Stimulated activated CD8-positive, alpha-beta memory T cell treated with anti-CD3 and anti-CD28 coated beads, Interleukin-4, amount 100 ng/mL, for 1 hour (primary cell): ENCODE measurements at places on chromosomes 5 and 9.

- no peak for DNase-seq
Observed at GRCh38 chr5:10288592-10289219, 19.0 kb downstream of the CMBL start.

- DNase-seq: no peak
Observed at GRCh38 chr5:123112196-123112595, 23.2 kb downstream of the PRDM6 start.

GRCh38 chr5:32018476-32019436 is 155.4 kb downstream of the GOLPH3 start:
- no peak for DNase-seq

DNA sequence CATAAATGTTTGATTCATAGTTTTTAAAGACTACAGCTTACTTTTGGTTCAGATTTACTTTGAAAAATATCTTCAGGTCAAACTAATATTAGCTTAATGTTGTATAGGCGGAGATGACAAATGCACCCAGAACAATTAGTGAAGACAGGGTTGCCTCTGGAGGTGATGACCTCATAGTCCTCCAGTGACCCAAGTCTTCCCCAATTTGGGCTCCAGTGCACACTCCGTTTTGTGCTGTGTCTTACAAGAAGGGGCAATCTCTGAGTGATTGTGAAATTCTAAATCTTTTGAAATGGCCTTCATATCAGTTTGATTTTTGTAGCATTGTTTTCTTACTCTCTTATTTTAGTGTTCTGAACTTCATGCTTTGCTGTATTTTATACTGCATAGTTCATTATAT is 57.6 kb downstream of the DENND4C start:
- DNase-seq: no peak

DNA sequence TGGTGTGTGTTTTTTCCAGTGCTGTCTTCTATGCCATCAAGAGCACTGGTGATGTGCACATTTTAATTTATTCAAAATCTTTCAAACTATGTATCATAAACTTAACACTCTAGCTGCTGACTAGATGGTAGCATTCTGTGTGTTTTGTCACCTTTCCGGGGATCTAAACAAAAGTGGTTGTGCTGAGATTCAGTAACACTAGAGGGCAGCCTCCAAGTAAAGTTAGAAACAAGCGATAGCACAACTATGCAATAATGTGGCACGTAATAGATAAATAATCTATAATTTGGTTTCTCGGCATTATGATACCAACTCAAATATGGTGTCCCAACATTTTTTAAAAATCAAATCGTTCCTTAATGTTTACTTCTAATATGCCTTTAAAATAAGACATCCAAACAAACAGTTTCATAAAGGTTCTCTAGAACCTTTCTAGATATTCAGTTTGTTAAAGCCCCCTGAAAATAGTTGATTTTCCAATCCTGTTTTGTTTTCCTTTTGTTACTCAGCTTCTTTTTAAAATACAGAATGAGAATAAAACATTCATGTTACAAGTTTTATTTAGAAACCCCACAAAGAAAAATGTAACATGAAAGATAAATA is 16.9 kb downstream of the SEMA6A start:
- DNase-seq: no peak

GRCh38 chr5:57317341-57317740 is 143.5 kb downstream of the GPBP1 start:
- no peak for DNase-seq

DNA sequence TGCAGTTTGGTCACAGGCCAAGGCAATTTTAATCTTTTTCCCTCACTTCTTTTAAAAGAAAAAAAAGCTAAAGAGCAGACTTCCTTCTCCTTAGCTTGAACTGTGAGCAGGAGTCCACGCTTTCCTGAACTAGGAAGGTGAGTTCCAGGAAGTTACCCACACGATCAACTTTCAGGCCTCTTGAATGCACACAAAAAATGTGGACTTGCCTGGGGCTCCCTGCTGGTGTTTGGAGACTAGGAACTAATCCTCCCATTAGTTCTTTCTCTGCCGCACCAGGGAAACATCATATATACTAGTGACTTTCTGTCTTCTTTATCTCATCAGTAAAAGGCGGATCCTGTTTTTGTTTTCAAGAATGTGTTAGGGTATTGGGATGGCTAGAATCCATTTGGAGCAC is 240.0 kb downstream of the GOLPH3 start:
- DNase-seq: no peak

DNA sequence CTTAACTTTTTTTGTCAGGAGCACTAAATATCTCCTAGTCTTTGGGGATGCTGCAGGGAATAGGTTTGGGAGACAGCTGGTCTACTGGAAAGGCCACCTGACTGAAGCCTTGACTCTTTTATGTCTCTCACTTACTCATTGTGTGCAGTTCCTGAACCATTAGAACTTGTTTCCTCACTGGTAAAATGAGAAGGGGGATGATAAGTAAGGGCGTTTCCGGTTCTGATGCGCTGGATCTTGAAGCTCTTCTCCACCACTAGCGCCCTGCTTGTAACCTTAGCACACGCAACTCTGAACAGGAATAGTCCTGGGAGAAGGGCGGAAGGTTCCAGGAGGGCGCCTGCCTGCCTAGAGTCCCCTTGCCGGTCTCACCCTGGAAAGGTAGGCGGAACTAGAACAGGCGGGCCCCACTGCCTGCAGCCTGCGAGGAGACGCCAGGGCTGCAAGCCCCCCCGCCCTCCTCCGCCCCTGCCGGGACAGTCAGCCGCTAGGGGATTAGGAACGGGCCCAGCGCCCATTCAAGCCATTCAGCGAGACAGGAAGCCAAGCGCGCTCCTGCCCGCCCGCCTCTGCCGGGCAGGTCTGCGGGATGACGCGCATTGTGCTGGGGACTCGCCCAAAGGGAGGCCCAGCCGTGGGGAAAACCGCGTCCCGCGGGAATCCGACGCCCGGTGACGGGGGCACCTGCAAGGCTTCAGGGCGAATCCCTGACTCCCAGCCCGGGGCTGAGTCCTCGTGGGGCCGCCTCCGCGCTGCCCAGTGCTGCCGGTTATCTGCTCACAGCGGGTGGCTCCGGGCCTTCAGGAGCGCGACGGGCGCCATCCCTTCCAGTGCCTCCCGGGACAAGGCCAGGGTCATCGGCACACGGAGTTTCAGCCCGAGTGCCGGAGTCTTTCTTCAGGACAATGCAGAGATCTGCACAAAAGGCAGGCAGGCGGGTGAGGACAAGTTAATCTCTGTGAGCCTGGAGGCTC is 44.0 kb upstream of the XPA start:
- DNase-seq: no peak

- DNase-seq: no peak
Observed at GRCh38 chr9:32554107-32554506, 1.7 kb upstream of the TOPORS start.

DNA sequence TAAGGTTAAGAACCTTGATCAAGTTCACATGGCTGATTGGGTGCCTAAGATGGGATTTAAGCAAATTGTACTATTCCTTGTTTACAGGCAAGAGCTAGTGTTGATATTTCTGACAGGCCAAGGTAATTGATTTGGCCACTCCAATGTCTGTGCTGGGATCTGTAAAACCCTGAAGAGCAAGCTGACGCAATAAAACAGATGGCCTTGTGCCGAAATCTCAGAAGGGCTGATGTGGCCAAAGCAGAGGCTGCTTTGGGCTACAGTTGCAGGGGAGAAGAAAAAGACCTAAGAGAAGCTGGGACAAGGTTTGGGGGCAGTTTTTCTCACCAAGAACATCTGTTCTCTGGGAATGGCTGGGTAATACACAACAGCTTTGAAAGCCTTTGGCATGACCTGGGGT is 463.2 kb upstream of the ZNF608 start:
- no peak for DNase-seq

DNA sequence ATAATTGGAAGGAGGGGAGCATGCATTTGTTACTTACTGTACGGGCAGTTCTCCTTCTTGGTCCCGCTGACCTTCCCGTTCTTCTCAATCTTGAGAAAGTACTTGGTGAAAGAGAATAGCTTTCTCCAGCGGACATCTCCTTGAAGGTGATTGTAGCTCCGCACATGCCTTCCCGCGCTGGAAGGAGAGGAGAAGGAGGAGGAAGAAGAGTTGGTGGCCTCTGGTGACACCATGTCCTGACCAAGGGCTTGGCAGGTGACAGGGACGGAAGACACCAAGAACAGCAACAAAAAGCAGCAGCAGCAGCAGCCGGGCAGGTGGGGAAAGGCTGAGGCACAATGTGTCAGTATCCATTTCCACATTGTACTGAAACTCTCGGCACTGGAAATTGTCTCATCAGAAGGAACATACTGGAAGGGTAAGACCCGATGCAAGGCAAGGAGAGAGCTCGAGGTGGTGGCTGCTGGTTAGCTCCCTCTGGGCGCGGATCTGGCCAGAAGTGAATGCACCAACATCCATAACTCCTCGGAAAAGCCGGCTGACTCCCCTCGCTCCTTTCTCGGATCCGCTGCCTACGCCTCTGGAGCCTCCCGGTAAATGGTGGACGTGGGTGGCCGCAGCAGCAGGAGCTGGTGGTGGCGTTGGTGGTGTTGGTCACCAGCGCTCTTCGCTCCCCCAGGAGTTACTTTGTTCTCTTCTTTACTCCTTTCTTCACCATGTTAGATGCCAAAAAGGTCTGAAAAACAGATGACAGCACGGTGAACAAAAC is 715 bp downstream of the FGF10 start:
- DNase-seq: no peak

GRCh38 chr5:121748686-121749085 is 103.0 kb upstream of the FTMT start:
- no peak for DNase-seq

DNA sequence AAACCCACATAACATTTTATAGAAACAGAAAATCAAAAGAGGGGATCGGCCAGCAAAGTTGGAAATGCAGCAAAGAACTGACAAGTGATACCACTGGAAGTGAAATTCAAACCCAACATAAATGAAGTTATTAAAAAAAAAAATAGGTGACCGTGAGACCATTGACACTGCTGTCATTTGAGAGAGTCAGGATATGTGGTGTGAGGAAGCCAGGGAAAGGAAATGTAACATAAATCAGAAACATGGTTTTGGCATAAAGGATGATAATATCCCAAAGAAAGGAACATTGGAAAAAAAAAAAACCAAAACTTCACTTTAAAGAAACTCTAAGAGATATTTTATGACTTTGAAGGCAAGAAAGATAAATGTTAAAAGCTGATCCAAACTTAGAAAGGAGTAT is 312.4 kb upstream of the PIK3R1 start:
- no peak for DNase-seq

- DNase-seq: no peak
Observed at GRCh38 chr5:82347201-82347865, 69.2 kb upstream of the RPS23 start.

- DNase-seq: no peak
Observed at GRCh38 chr5:176716320-176716719, 69.0 kb downstream of the TSPAN17 start.

DNA sequence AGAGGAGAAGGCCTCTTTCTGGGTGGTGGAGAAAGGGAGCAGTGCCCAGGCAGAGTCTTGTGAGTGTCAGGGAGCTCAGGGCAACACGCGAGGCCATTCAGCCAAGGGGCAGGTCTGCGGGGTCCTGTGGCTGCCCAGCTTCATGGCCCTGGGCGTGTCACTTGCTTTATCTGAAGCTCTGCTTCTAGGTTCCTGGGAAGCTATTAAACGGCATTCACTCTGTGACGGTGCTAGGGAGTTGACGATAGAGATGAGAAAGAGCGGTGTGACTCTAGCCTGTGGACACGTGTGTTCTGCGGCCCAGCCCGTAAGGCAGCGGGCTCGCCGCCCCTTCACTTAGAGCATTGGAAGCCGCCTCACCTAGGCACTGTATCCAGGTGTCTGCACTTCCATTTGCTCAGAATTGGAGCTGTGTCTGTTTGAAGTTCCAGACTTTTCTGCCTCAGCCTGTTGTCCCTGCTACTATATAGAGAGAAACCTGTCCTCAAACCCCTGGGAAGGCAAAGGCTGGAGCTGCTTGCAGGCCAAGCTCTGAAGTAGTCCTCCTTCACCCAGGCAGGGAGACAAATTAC is 88.3 kb downstream of the PHF2 start:
- no peak for DNase-seq

GRCh38 chr9:8799206-8799605 is 999.6 kb upstream of the DMAC1 start:
- DNase-seq: no peak

DNA sequence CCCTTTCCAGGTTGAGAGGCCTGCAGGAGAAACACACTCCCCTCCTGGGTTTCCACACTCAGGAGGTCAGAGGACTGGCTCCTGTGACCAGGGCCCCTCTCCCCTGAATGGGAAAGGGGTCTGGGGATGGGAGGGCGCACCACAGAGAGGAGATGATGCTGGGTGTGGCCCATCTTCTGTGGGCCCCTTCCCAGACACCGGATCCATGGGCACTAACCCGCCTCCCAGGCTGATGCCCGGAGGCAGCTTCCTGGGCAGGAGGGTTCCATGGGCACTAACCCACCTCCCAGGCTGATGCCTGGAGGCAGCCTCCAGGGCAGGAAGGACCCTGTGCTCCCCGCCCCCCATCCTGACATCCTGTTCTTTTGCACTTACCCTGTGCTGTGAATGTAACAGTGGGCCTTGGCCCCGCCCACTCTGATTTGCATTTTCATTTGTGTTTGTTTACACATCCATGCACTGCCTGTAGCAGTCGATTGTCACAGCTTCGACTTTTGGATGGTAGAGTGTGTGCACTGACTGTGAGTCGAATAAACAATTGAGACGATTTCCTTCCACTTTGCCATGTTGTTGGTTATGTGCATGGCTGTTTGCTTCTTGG is 9.3 kb upstream of the DOLPP1 start:
- no peak for DNase-seq

DNA sequence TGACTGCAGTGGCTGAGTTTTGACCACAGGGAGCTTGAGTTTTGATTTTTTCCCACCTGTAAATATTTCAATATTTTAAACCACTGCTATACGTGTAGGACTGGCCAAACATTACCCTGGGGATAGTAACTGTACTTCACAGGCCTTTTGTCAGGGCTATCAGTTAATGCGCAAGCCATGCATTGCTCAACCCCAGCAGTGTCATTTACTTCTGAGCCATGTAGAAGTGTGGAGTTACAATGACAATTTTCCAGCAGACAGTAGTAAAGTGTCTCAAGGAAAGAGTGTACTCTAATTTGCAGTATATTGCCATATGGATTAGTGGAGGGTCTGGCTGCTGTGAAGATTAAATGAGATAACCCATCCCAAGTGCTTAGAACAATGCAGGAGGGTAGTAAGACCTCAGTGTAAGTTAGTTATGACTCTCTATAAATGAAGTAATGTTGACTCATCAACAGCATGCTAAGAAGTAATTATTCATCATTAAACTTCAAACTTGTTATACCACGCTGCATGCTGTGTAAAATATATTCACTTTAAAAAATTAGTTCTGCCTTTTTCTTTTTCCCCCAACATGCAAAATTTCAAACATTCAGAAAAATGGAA is 489.2 kb downstream of the KDM4C start:
- DNase-seq: no peak

- DNase-seq: no peak
Observed at GRCh38 chr5:137845472-137845871, 22.2 kb upstream of the MYOT start.

DNA sequence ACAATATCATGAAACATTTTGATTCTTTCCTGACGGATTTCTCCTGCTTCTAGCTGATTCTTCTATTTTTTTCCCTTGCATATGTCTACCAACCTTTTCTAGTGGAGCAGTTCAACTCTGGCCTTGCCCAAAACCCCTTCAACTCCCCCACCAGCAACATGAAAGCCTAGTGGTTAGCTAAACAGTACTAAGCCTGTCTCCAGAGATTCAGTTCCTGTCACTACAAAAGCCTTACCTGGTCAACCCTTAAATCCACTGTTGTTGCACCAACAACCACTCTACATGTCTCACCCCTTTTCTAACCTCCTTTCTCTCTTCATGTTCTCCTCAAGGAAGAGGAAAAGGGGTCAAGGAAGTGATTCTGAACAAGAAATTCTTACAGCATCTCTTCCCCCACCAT is 74.8 kb upstream of the PIK3R1 start:
- DNase-seq: no peak

- DNase-seq: no peak
Observed at GRCh38 chr5:175415303-175415702, 28.7 kb downstream of the DRD1 start.
